ENCODE measurements at places on chromosomes 3 and 15. TPM values are rescaled to one million over a fixed set of nuclear protein-coding genes. Genes with fewer than 3 reads are reported as not detected.

- DNase-seq = no peak
Observed at GRCh38 chr3:194310060-194310835, 40.9 kb downstream of the CPN2 start.

Gene THRB
- 4.7 TPM for total RNA-seq

- peak; percentile 71 for DNase-seq
Observed at GRCh38 chr3:102090721-102091045, 241.4 kb downstream of the NFKBIZ start.

Gene RAB43
- 8.7 TPM for total RNA-seq

Gene ANO10
- total RNA-seq = 45.7 TPM

DNA sequence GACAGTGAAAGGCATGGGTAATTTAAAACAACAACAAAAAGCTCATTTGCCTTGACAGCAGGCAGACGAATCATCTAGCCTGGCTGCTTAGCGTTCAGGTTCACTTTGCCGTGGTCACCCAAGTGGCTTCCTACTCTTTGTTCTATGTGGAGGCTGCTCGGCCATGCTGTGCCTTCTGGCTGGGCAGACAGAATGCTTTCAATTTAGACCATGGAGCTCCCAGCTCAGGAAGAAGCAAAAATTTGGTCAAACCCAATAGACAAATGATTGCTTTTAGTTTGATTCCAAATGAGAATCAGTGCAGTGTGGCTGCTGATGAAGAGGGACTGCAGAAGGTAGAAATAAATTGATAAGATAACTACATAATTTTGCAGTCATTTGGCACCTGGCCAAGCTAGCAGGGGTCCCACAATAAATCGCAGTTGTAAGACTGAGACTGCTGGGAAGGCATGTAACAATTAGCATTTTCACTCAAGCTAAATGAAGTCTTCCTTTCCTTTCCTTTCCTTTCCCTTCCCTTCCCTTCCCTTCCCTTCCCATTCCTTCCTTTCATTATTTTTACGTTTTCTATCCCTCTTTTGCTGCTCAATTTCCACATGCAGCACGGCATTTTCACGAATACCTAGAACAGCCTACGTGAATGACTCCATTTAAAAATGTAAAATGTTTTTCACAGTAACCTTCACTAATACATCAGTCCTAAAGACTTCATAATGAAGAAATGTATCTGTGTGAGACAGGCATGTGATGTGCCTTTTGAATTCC lies 360.4 kb upstream of the TGFBR2 start:
- DNase-seq = no peak

DNA sequence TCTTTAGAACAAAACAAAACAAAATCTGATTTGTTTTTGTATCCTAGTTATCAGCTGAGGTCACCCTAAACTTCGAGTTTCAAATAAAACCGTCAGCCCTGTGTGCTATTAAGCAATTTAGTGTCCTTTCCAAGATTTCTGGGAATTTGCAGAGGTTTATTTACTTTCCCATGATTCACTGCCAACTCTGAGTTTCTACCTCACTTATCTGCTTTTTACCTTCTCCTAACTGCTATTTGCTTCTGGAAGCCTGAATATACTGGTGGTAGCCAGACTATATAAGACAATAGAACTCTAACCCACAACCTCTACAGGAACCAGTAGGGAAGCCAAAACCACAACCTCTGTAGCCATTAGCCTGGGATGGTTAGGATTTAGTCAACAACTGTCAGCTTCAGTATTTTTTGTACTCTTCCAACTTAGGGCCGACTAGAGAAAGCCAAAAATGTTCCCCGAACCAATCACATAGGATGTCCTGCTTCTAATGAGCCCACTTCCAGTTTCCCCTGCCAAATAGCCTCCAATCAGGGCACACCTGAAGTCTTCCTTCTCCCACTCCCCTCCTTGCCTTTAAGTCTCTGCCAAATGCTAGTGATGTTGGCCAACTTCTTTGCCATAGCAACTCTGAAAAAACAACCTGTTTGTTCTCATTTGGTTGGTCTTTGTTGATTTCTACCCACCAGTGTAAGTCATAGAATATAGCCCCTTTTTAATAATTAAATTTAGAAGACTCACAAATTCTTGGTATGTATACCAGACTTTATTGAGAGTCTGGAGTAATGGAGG lies 273.1 kb downstream of the ULK4 start:
- DNase-seq = no peak
